Forelimb muscle (tissue), 1 donor: ENCODE measurements at places on chromosomes 5 and 9. TPM values are rescaled to one million over a fixed set of nuclear protein-coding genes. Genes with fewer than 3 reads are reported as not detected.

- DNase-seq: no peak
These were observed 178.2 kb downstream of the SEC61B start for GRCh38 chr9:99400184-99400731.

GRCh38 chr5:134103998-134104654 is 10.4 kb upstream of the TCF7 start:
- DNase-seq: no peak

DNA sequence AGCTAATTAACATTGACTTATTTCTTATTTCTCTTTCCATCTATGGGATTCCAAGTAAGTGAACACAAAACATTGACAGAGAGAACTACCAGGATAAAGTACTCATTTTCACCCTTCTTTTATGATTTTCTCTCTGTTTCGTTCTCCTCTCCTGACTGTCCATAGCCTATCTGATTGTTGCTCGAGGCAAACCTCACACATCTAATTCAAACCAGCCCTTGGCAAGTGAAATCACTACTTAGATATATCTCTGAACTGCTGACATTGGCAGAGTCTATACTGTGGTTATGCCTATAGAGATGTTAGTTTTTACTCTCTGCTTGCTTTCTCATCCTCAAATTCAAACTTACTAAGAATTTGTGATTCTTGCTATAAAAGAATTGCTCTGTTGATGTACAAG is 248.8 kb downstream of the ISL1 start:
- DNase-seq: no peak

GRCh38 chr5:134115806-134116175 is 1.3 kb downstream of the TCF7 start:
- no peak for DNase-seq

DNA sequence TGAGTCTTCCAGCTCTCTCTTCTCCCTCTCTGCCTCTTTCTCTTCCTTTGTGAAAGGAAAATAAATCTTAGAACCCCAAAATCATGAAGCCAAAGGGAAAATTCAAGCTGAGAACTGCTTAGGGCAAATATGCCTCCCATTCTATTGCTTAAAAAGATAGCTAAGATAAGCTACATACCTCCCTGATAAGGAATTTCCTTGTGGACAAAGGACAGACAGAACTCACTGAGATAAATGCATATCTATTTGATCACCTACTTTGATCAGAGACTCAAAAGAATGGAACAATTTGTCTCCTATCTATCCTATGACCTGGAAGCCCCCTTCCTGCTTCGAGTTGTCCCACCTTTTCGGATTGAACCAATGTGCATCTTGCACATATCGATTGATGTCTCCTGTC is 220.6 kb upstream of the NMUR2 start:
- no peak for DNase-seq

DNA sequence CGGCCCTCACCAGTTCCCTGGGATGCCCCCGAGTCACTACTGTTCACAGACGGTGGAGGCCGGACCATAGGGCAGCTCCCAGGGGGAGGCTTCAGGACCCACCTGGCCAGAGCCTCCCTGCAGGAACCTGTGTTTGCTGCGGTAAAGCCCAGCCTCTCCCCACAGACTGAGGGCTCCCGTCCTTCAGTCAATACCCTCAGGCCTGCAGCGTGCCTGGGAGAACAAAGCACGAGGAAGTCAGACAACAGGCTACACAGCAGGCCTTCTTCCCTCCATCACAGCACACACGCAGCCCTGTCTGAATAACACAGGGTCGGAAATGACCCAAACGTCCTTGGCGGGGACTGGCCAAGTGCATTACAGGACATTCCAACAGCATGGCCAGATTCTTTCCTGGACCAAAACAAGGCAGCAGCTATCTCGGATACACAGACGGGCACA is 34.4 kb downstream of the COL23A1 start:
- no peak for DNase-seq

DNA sequence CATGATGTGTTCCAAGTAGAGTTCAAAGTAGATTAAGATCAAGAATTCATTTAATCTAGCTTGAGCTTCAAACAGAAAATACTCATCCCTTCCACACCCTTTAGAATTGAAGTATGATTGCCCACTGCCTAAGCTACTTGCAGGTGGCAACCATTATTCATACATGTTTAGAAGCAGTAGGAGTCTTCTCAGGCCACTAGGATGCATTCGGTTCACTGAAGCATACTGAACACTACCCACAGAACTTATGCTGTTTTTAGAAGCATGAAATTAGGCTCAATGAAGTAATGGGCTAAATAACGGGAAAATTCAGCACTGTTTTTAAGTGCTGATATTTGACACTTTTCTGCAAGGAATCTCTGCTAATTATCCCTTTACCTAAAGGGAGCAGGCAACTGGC is 263.4 kb downstream of the DEPDC1B start:
- DNase-seq: no peak

GRCh38 chr9:4333787-4334186 is 33.9 kb upstream of the GLIS3 start:
- DNase-seq: no peak

GRCh38 chr5:115116001-115116400 is 53.7 kb downstream of the TRIM36 start:
- no peak for DNase-seq

DNA sequence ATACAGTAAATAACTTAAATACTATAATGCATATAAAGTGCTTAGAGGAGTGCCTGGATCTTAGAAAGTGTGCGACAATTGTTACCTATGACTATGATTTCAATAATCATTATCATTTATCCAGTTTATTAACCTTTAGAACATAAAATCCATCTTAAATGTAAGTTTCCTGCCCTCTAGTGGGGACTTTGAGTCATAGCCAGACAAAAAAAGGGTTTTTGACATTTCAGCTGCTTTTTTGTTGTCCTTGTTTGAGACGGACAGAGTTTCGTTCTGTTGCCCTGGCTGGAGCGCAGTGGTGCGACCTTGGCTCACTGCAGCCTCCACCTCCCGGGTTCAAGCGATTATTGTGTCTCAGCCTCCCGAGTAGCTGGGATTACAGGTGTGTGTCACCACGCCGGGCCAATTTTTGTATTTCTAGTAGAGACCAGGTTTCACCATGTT is 9.7 kb upstream of the C9orf152 start:
- no peak for DNase-seq

GRCh38 chr9:117777823-117778222 is 73.6 kb downstream of the TLR4 start:
- DNase-seq: no peak

- no peak for DNase-seq
These were observed 23.4 kb downstream of the RANBP17 start for GRCh38 chr5:170885256-170885655.

GRCh38 chr5:150075806-150076205 is 10.5 kb downstream of the CSF1R start:
- no peak for DNase-seq

- DNase-seq: no peak
These were observed 80.4 kb downstream of the HMCN2 start for GRCh38 chr9:130345897-130346385.

- DNase-seq: no peak
These were observed 14.1 kb downstream of the MAN2A1 start for GRCh38 chr5:109703829-109704228.

DNA sequence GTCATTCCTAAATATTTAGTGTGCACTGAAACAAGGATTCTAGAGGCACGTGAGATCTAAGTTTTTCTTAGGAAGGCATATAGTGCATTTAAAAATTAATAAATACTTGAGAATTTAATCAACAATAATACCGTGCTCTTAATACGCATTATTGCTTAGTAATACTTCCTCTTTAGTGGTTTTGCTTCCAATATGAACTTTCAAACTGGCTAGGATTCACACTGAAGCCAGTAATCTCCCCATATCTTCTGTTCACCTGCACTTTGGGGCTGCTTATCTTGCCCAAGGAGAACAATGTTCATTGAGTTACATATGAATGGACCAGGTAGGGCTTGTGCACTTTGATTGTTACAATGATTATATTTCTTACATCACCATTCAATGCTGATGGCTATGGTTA is 180.5 kb upstream of the RIOK2 start:
- DNase-seq: no peak

GRCh38 chr5:31671339-31671741 is 32.4 kb downstream of the PDZD2 start:
- no peak for DNase-seq

DNA sequence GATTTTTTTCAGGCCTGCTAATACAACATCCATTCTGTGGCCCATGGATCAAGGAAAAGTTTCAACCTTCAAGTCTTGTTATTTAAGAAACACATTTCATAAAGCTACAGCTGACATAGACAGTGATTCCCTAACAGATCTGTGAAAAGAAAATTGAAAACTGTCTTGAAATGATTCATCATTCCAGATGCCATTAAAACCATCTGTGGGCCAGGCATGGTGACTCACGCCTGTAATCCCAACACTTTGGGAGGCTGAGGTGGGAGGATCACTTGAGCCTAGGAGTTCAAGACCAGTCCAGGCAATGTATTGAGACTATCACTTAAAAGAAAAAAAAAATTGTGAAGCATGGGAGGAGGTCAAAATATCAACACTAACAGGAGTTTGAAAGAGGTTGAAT is 6.0 kb downstream of the RAPGEF6 start:
- DNase-seq: no peak

DNA sequence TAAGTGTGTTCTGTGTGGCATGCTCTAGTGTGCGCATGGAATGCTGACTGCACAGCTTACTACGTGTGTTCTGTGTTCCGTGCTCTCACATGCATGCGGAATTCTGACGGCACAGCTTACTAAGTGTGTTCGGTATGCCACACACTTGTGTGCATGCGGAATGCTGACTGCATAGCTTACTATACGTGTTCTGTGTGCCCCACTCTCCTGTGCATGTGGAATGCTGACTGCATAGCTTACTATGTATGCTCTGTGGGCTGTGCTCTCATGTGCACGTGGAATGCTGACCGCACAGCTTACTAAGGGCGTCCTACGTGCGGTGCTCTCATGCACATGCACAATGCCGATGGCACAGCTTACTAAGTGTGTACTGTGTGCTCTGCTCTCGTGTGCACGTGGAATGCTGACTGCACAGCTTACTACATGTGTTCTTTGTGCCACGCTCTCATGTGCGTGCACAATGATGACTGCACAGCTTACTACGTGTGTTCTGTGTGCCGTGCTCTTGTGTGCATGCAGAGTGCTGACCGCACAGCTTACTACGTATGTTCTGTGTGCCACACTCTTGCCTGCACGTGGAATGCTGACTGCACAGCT is 548.9 kb downstream of the IRX1 start:
- no peak for DNase-seq

- no peak for DNase-seq
These were observed 6.9 kb downstream of the MRPS27 start for GRCh38 chr5:72313141-72313540.

DNA sequence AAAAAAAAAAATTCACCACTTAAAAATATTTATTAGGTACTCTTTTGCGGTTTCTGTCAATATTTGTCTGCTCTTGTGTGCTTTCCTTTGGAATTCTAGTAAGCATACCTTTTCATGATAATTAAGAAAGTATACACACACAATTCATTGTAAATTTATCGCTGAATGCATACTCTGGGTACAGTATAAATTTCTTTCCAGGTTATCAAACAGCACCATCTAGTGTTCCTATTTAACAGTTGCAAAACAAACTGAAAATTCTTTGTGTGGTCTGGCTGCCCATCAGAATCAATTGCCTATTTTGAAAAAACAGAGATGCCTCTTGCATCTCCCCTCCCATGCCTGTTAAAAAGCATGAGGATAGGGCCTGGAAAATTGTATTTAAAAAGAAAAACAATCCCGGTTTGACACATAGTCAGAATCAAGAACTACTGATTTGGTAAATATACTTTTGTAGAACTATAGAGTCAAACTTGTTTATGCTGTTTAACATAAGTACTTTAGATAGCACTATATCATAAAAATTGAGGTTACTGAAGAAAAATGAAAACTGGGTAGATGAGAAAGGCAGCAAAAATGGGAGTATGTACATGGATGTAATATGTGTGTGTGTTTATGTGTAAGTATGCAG is 16.2 kb downstream of the PGGT1B start:
- DNase-seq: peak; percentile 19

DNA sequence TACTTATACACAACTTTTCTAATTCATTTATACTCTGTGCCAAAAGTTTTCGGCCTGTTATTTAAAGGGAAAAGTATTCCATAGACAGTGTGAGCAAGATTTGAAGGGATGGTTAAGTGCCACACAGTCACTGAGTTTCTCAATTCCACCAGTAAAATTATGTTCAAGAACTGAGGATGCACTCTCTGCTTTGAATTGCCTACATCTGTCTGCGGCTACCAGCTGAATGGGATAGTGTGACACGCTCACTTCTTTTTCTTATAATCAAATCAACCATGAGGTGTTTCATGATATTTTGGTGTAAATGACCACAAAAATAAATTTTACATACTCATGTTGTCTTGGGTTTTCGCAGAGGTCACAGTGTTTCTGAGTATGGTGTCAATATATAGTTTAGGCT is 218.4 kb upstream of the TMEM161B start:
- no peak for DNase-seq

GRCh38 chr5:38538161-38538560 is 18.3 kb downstream of the LIFR start:
- DNase-seq: no peak

DNA sequence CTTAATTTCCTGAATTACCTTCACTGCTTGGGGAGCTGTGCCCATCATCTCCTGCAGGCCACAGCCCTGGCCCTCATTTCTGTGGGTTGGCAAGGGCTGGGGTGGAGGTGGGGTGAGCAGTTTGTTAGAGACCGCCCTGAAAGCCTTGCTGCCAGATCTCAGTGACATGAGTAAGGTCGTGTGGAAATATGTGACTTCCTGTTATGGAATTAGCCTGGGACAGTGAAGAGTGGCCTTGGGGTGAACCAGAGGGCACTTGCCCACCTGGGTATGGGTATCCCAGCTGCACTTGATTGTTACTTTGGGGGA is 2.5 kb upstream of the HNRNPAB start:
- DNase-seq: no peak

DNA sequence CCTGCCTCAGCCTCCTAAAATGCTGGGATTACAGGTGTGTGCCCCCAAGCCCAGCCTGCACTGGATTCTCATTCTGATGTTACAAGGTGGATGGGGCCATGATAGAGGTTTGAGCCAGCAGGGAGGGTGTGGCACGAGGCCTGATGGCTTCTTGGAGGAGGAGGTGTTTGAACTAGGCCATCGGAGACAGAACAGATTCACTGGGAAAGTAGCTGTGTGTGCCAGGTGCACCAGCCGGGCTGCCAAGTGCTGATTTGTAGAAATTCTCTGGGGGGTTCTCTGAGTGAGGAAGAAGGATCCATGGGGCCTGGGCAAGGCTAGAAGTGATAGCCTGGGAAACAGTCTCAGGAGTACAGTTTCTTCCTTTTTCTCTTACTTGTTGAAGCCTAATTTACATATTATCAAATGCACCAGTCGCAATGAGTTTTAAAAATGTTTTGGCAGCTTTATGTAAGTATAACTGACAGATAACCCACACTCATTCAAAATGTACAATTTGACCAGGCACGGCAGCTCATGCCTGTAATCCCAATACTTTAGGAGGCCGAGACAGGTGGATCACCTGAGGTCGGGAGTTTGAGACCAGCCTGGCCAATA is 31.1 kb upstream of the STXBP1 start:
- DNase-seq: no peak

TLX3 gene
- polyA plus RNA-seq: not detected

GCNT4 gene
- polyA plus RNA-seq: 0.15 TPM

PCDHA11 gene
- polyA plus RNA-seq: not detected

LCN1 gene
- polyA plus RNA-seq: not detected

PCDHA1 gene
- 0.10 TPM for polyA plus RNA-seq

ZNF883 gene
- polyA plus RNA-seq: 4.1 TPM

RNF208 gene
- 2.5 TPM for polyA plus RNA-seq

CCDC192 gene
- 0.48 TPM for polyA plus RNA-seq

GABRB2 gene
- 0.76 TPM for polyA plus RNA-seq

C9orf50 gene
- 0.23 TPM for polyA plus RNA-seq

GABRA6 gene
- not detected for polyA plus RNA-seq

COL23A1 gene
- polyA plus RNA-seq: 10.1 TPM

LCN2 gene
- 1.1 TPM for polyA plus RNA-seq

COL5A1 gene
- 425 TPM for polyA plus RNA-seq

CMBL gene
- polyA plus RNA-seq: 119 TPM

MYMK gene
- 58.2 TPM for polyA plus RNA-seq
